Neuronal stem cell (in vitro differentiated cells): ENCODE measurements at places on chromosomes 6 and 20.

GRCh38 chr6:100461917-100462705 is 2.6 kb downstream of the SIM1 start:
- DNase-seq: no peak

DNA sequence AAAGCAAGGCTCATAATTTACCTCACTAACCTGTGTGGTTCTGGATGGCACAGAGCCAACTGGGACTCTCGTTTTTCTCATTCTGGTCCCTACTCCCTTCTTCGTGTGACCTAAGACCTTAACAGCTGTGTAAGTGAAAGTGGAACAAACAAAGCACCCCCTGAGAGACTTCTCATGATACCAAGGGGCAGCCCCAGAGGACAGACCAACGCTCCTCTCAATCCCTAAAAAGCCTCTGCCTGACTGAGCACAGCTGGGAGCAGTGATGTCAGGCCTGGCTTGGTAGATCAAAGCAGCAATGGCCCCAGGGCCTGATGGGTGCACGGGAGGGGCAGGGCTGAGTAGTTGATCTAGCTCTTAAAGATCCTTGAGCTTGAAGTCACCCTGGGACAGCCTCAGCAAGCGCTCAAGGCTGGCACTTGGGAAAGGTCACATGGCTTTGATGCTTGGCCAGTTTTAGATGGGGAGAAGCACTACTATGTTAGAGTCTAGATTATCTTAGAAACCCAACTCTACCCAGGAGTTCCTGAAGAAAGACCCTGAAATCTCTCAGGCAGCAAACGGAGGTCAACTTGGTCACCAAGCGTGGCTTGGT is 16.2 kb upstream of the TGM2 start:
- DNase-seq: no peak

DNA sequence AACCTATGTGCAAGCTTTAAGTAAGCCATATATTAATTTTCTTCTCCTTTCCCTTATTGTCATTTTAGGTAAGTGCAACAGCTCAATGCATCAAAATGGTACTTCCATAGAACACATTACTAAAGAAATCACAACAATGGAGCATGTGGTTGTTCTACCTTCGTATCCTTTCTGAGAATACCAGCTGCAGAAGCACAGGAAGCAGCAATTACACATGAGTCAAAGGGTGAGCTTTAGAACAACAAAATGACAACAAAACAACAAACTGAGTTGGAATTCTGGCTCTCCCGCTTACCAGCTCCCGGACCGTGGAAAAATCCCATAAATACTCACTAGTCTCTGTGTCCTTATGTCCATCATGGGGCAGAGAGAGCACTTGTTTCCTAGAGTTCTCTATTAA is 108.9 kb downstream of the BCAS1 start:
- DNase-seq: no peak

- peak; percentile 62 for DNase-seq
These were observed 522 bp upstream of the EPB41L1 start for GRCh38 chr20:36153736-36154699.

DNA sequence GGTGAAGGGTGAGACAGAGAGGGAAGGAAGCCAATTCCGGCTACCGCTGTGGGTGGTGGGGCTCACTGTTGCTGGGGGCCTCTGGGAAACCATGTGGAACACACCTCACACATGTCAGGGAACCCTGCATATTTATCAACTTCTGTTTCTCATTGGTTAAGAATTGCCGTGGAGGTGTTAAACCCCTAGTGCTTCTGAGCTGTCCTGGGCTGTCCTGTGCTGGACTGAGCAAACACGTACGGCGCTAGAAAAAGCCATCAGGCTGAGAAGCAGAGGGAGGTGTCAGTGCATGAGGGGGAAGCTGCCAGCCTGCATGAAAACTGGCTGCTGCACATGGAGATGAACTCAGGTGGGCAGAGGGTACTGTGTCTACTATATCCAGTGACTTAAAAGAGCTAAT is 103.9 kb upstream of the JAG1 start:
- no peak for DNase-seq

GRCh38 chr6:158009114-158009891 is 27.6 kb downstream of the SYNJ2 start:
- DNase-seq: no peak

- no peak for DNase-seq
These were observed 1044.7 kb downstream of the KIF16B start for GRCh38 chr20:15528391-15529111.

DNA sequence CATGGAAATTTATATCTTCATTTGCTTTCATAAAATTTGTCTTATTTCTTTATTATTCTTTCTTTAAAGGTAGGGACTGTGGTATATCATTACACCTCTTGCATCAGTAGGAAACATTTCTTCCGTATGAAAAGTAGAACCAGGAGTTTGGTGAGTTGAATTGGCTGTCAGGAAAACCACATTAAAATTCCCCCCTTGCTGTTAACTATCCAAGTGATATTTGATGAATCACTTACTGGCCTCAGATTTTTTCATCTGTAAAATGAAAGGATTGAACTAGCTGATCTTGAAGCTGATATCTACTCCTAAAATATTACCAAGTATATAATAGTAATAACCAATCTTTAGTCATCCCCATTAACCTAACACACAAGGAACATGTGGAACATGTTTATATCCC is 460.9 kb downstream of the GJA1 start:
- DNase-seq: no peak

- DNase-seq: no peak
These were observed 10.4 kb downstream of the OR2B2 start for GRCh38 chr6:27901801-27902200.

DNA sequence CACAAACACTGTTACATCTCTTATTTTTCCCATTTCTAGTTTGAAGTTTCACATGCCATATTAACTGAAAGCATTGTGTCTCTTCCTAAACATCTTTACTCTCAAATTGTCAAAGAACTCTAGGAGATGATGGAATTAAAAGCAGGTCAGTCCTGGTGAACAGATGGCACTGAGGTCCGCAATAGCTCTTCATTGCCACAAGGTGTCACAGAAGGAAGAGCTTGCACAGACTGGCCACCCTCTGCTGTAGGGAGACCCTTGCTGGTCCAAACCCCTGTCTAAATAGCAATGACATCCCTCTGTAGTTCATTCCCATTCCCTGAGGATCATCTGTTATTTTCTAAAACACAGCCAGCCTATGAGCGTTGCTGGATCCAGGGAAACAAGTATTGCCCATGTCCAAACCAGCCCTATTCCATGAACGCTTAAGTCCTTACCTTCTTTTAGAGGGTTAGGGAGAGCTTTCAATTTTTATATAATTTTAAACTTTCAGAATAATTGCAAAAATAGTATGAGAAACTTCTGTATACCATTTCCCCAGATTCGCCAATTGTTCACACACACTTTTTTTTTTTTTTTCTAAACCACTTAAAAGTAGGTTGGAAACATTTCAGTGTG is 10.1 kb upstream of the HDAC2 start:
- no peak for DNase-seq

- DNase-seq: no peak
These were observed 39.8 kb upstream of the GLP1R start for GRCh38 chr6:39008737-39009136.

DNA sequence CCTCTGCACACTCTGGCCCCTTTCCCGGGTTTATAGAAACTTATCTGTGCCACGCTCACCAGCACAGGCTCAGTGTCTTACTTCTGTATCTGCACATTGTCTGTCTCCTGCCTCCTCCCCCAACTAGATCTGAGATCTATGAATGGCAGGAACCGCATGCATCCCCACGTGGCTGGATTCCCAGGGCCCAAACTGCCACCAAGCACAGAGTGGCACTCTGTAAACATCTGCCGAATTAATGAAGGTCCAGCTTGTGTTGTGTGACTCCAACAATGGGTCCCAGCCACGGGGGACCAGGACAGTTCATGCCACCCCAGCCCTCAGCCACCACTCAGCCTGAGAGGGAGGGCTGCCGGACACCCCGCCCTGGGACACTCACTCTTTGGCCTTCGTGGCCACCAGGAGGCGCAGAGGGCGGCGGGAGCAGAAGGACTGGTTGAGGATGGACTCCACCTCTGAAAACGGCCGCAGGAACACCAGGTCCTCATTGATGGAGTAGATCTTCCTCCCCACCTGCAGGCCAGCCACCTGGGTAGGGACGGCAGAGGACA is 171.1 kb downstream of the PREX1 start:
- DNase-seq: no peak

GRCh38 chr6:4964675-4965561 is 38.9 kb downstream of the RPP40 start:
- DNase-seq: no peak

- DNase-seq: no peak
These were observed 28.3 kb downstream of the PPP1R16B start for GRCh38 chr20:38833857-38834164.

DNA sequence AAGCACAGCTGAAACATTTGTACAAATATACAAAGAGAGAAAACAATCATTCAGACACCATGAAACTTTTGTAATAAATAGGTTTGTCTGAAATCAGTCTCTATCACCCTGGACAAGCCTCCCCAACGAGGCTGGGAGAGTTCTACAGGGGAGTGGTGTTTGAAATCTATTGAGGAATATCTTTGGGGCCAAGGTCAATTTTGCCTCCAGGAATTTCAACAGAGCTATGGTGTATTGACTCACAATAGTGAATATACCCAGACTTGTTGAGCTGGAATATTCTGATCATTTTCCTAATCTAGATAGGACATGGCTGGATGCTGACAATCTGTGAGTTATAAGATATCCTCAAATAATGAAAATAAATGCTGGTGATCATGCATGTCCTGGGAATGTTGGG is 51.5 kb upstream of the ENPP5 start:
- DNase-seq: no peak

DNA sequence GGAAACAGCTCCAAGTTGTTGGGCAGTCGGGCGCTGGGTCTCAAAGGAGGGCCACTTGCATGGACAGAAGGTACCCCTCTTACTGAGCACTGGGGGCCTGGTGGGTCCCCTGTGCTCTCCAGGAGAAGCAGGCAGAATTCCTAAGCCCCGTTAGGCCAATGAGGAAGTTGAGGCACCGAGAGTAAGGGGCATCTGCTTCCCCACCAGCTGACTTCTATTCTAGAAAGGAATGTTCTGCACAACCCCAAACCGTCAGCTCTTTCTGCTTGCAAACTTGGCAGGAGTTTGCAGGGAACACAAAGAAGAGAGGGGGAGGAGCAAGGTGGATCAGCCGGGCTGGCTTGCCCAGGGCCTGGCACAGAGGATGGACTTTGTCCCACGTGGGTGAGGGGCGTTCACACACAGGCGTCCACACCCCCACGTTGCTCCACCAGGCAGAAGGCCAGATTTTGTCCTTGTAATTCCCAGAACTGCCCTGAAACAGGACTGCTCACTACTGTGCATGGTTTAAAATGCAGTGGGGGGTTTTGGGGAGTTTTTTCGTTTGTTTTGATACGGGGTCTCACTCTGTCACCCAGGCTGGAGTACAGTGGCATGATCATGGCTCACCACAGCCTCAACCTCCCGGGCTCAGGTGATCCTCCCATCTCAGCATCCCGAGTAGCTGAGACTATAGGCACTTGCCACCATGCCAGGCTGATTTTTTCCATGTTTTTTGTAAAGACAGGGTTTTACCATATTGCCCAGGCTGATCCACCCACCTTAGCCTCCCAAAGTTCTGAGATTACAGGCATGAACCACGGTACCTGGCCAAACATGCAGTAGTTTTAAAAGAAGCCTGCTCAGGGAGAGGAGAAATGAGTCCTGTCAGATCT is 93.3 kb downstream of the SNX5 start:
- DNase-seq: no peak

GRCh38 chr6:43947860-43948259 is 177.8 kb downstream of the VEGFA start:
- DNase-seq: no peak

GRCh38 chr6:13286181-13286580 is 42.2 kb downstream of the TBC1D7 start:
- no peak for DNase-seq

DNA sequence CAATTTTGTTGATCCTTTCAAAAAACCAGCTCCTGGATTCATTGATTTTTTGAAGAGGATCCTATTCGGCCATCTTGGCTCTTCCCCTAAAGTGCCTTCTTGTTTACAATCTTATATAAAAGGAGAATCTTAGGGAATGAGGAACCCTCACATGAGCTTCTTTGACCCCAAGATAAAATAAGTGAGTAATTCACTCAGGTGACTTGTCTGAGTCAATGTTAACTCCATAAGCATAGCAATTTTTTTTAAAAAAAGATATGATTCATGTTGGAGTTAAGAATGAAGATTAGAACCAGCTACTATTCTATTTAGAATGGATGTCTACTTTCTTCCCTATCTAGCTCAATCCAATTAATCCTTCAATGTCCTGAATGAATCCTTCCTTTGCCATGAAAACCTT is 21.0 kb downstream of the WASF1 start:
- no peak for DNase-seq

- no peak for DNase-seq
These were observed 152.4 kb downstream of the TFAP2A start for GRCh38 chr6:10262505-10262904.

- no peak for DNase-seq
These were observed 99.4 kb downstream of the PLG start for GRCh38 chr6:160801418-160801817.
